ENCODE measurements at places on chromosomes 7 and 10.

- no peak for DNase-seq
Measured at GRCh38 chr7:54343511-54343910, 198.7 kb upstream of the VSTM2A start.

GRCh38 chr10:116063107-116063506 lies 209.9 kb downstream of the GFRA1 start:
- no peak for DNase-seq

- no peak for DNase-seq
Measured at GRCh38 chr7:131325179-131325840, 2.4 kb upstream of the MKLN1 start.

DNA sequence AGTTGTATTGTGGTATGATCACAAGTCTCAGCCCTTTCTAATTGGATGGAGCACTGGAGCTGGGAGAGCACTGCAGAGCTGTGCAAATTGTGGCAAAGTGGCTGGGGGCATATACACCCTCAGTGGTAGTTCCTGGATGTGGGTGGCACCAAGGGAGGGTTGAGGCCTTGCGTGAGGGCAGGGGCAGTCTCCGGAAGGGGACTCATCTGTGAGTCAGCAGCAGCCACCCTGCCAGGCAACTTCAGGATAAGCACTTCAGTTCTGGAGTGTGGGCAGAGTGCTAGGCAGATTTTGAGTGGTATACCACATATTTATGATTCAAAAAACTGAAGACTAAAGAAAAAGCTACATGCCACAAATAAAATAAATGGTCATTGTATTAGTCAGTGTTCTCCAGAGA lies 210.5 kb downstream of the ETV1 start:
- DNase-seq = no peak

- DNase-seq = no peak
Measured at GRCh38 chr10:79348640-79348988, 1.3 kb downstream of the PPIF start.

DNA sequence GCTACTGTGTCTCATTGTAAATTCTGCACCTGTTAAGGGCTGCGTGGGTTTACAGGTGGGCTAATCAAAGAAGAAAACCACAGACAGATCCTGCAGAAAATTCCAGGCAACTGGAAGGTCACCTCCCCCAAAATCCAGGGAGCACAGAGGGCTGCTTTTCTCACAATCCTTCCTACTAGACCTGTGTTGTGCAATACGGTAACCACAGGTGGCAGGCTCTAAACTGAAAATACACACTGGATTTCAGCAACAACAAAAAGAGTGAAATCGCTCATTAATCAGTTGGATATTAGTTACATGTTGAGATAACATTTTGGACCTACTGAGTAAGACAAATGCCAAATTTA lies 83.2 kb downstream of the SLC16A9 start:
- DNase-seq = no peak

- DNase-seq = no peak
Measured at GRCh38 chr7:152074673-152075072, 49.2 kb downstream of the GALNT11 start.

DNA sequence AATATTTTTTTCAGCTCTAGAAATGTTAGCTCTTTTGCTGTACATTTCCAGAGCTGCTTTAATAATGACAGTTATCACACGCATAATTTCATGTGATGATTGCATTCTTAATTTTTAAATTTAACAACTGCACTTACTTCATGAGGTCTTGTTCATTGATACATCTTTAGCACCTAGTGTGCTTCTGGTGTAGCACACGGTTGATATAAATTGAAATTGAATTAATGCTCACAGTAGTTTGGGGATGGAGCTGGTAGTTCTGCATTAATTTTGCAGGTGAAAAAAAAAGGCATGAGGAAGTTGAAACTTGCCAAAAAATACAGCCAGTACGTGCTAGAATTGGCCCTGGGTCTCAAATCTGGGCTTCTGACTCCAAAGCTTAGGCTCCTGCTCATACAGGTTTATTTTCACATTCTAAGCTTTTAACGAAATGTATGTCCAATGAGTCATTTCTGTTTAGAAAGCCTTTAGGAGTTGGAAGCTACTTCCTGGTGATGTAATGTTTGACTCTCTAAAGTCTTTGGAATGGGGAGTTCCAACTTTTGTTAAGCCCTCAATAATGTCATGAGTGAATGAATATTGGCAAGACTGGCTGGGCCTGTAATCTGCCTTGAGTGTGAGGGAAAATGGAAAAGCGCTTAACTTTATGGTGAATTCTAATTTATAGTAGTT lies 62.5 kb downstream of the DAGLB start:
- DNase-seq = no peak

DNA sequence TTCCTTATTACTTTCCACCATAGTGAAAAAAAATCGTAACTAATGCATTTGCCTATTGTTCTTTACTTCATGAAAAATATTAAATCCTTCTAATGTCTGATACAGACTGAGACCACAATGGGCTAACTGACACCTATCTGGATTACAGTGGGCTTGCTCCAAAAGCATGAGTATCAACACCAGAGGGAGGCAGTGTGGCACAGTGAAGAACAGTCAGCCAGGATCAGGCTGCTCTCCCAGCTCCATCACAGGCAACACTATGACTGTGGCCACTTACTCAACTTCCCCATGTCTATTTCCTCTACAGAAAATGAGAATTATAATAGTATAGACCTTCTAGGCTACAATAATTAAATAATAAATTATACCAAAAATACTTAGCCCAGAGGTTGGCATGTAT lies 97.2 kb downstream of the SLC25A13 start:
- DNase-seq = no peak

- no peak for DNase-seq
Measured at GRCh38 chr7:121397822-121398221, 1.7 kb upstream of the FAM3C start.

- DNase-seq = no peak
Measured at GRCh38 chr10:80108576-80109239, 23.8 kb upstream of the PLAC9 start.

DNA sequence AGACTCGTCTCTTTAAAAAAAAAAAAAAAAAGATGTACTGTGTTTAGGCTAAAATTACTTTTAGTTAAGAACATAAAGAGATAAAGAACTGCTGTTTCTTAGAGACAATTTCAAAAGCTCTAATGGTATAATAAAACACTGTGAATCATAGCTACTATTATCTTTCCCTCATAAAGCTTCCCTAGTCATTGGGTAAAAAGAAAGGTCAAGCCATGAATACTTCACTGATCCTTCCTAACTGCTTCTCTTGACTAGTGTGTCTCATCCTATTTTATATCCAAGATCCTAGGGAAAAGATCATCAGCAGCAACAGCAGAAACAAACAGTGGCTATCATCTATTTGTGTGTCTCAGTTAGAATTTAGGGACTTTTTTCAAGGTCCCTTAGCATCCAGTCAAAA lies 10.5 kb downstream of the YME1L1 start:
- DNase-seq = no peak

DNA sequence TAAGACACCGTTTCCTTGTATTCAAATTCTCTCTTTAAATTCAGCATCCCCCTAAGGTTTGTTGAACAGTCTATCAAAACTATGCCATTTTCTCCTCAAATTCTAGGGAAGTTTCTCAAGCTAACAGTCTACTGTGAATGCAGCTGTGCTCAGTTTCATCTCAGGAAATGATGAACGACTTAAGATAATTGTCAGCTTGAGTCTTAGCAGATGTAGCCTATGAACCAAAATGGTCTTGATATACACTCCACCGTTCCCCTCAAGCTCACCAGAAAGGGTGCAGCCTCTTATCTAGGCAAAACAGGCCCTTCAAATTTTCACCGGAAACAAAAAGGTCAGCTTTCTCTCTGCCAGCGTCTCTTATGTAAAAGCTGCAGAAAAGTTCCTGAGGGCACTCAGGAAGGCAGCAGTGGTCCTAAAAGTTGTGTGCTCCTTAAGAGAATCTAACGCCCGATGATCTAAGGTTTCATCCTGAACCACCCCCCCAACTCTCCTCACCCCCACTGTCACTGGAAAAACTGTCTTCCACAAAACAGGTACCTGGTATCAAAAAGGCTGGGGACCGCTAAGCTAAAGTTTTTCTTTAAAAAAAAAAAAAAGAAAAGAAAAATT lies 2.1 kb downstream of the DNAJC9 start:
- DNase-seq = no peak

DNA sequence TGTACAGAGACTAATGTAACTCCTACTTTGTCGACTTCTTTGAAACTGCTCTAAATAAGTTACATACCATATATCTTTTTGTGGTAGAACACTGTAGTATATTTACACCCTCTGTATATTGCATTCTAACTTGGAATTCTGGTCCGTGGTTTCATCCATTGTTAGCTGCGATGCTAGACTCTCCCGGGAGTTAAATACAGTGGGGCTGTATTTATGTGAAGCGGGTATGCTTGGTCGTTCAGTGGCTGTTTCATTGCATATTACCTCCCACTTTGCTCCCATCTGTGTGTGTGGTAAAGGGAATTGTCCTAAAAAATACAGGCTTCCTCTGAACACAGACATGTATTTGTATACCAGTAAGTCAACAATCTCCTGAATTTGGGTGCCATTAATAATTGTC lies 231.1 kb downstream of the SLC25A13 start:
- no peak for DNase-seq

DNA sequence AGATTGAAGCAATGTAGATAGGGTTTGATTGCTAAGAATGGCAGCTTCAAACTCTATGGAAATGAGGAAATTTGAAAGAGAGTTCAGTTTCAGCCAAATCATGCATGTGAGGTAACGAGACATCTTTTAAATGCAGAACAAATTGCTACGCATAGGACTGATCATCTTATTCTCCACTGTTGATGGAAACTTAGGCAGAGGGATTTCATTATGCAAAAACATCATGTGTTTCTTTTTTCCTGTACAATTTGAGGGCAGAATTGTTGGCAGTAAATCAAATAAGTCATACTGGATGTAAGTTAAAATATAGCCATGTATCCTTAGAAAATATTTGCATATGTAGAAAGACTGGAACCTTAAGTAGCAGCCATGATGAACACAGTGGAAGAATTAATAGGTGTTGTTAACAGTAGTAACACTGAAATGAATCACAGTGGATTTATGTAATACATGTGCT lies 327.4 kb downstream of the CDK14 start:
- no peak for DNase-seq

GRCh38 chr10:77744245-77744644 lies 106.6 kb upstream of the KCNMA1 start:
- no peak for DNase-seq

DNA sequence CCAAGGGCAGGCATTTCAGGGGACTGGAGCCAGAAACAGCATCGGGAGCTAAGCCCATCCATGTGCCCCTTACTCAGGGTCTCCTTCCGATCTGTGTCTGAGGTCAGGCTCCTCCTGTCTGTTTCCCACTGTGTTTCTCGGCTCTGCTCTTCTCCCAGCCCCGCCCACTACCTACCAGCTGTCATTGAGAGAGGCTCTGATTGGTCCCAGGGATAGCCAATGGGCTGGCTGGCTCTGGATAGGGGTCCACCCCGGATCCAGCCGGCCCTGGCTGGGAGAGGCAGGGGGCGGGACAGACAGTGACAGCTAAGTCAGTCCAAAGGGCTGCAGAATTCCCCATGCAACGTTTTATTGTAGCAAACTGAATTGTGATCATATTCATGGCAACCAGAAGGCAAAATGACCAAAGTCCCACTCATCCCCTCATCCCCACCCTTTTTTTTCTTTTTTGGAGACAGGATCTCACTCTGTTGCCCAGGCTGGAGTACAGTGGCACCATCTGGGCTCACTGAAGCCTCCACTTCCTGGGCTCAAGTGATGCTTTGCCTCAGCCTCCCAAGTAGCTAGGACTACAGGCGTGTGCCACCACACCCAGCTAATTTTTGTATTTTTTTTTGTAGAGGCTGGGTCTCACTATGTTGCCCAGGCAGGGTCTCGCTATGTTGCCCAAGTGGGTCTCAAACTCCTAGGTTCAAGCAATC lies 76.3 kb downstream of the CLIP2 start:
- DNase-seq = no peak

GRCh38 chr7:108697254-108697653 lies 127.6 kb downstream of the DNAJB9 start:
- no peak for DNase-seq

DNA sequence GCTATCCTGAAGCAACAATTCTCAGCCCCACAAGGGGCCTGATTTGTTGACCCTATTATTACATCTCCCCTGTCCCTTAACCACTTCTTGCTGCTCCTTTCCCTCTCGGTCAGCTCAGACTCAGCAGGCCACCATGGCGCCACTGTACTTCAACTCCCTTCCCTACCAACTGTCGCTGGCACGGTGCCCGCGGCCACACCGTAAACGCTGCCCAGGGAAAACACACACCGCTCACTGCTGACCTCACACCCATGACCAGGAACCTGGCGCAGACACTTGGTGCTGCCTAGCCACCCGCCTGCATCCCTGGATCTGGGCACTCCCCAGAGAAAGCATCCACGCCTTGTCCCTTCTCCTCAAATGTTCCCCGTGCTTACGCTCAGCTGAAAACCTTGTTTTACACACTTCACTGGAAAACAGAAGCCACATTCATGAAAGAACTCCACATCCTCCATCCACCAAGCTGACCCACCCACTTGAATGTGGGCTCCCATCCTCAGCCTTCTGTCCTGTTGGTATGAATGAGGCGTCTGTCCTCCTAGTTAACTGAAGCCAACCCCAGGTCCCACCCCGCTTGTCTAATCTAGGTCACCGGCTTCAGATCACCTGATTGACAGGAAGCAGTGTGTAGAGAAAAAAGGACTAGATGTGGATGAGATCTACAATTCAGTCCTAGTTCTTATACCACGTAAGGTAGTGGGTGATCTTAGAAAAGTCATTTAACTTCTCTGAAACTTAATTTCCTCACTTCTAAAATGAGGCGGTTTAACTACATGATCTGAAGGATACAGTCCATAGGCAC lies 28.5 kb upstream of the CRYGN start:
- no peak for DNase-seq

DNA sequence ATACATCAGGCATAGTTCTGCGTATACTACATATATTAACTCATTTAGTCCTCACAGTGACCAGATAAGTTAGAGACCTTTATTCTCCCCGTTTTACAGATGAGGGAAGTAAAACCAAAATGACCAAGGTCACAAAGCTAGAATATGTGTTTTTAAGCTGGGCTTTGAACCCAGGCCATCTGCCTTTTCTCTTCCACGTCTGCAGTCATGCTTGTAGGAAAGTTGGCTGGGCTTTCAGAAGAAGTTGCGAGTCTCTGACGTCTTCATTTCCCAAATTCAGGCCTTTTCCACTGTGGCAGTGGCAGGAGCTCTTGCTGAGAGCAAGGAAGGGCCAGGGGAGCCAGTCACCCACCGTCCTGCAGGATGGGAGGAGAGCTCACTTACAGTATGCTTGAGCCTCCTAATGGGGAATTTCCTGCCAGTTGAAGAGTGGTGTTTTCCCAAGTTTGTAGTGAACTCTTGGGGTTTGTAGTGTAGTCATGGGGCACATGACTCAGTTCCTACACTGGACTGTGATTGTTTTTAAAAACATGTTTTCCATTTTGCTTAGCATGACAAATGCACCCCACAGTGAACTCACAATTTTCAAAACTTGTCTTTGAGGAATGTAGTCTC lies 34.2 kb downstream of the CYP17A1 start:
- DNase-seq = no peak
